Small intestine (tissue), 16 donors: ENCODE measurements at places on chromosomes 6 and 20. TPM values are rescaled to one million over a fixed set of nuclear protein-coding genes. Genes with fewer than 3 reads are reported as not detected.

Gene BTN1A1
- not detected for polyA plus RNA-seq

Gene SEC63
- 11.1 TPM for polyA plus RNA-seq

Gene EYA4
- polyA plus RNA-seq: 0.22 TPM

Gene PTGIS
- 8.2 TPM for polyA plus RNA-seq

Gene RAET1G
- polyA plus RNA-seq: 0.15 TPM

Gene TTK
- polyA plus RNA-seq: 9.8 TPM

Gene CGA
- polyA plus RNA-seq: 0.16 TPM

Gene TBXT
- not detected for polyA plus RNA-seq

Gene SYNDIG1
- 1.9 TPM for polyA plus RNA-seq

Gene SLC17A2
- not detected for polyA plus RNA-seq

Gene PRPH2
- 1.1 TPM for polyA plus RNA-seq

DNA sequence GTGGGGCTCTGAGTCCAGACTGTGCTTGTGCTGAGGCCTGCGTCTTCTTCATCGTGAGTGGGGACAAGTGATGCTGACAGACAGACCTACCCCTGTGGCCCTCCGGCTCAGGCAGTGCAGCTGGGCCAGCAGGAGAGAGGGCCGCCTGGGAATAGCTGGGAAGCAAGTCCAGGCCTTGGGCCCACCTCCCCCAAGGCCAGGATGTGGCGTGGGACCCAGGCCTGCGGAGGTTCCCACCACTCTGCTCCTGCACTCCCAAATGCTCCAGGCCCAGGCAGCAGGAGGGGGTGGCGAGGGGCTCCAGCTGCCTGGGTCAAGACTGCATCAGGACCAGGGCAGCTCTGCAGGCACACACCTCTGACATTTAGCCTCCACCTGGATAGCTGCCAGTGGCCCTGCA is 38.3 kb downstream of the DAAM2 start:
- no peak for DNase-seq

DNA sequence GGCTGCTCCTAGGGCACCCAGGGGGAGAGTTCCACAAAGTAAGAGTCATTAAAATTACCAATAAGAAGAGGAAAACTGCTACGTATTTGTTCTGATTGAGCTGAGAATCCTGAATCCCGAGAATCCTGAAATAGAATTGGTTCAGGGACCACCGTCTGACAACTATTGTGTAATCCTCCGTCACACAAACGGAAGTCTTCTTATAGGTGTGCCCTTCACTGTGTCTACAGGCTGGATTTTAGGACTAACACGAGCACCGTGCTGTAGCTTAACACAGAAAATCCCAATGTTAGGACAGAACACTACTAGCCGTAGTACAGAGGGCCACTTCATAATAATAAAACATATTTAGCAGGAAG is 50.6 kb upstream of the RNF182 start:
- DNase-seq: no peak

GRCh38 chr20:16661756-16662155 is 68.1 kb upstream of the SNRPB2 start:
- no peak for DNase-seq

DNA sequence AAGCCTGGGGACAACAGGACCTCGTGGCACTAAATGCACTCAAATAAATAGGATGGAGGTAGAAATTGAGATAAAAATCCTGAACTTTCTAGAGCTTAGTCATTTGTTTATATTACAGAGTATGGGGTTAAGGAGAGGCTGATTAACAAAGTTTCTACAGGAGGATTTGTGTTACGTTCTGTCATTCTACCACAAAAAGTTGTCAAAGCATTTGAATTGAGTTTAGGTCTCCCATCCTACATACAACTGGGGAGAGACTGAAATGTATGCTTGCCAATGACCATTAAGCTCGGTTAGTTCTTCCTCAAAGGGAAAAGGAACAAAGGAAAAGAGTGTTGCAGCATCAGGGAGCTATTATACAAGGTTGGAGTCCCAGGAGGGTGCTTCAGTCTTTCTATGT is 597.9 kb downstream of the COL12A1 start:
- DNase-seq: no peak

GRCh38 chr20:59481067-59481466 is 123.3 kb upstream of the PHACTR3 start:
- DNase-seq: no peak

- DNase-seq: no peak
Measured at GRCh38 chr6:35674594-35674993, 14.1 kb downstream of the FKBP5 start.

- DNase-seq: no peak
Measured at GRCh38 chr6:3267162-3267561, 8.4 kb downstream of the PSMG4 start.

- no peak for DNase-seq
Measured at GRCh38 chr6:119172824-119173223, 94.4 kb upstream of the FAM184A start.

GRCh38 chr6:75852721-75853120 is 103.7 kb downstream of the MYO6 start:
- peak; percentile 55 for DNase-seq

DNA sequence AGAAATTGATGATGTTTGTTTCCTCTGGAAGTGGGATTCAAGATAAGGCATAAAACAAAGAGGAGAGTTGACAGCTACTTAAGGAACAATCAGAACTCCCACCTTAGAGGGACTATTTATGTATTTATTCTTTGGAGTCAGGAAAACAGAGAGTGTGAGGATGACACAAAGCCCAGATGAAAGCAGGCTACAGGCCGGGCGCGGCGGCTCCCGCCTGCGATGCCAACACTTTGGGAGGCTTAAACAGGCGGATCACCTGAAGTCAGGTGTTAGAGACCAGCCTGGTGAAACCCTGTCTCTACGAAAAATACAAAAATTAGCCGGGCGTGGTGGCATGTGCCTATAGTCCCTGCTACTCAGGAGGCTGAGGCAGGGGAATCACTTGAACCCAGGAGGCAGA is 393.0 kb upstream of the PLCB4 start:
- DNase-seq: no peak

GRCh38 chr6:130615816-130616215 is 211.4 kb upstream of the SMLR1 start:
- DNase-seq: no peak

GRCh38 chr20:61833807-61834610 is 231.7 kb downstream of the TAF4 start:
- DNase-seq: no peak

GRCh38 chr6:138339024-138339423 is 38.7 kb upstream of the SMIM28 start:
- no peak for DNase-seq

GRCh38 chr20:46131396-46131795 is 13.3 kb downstream of the CD40 start:
- DNase-seq: no peak

- DNase-seq: no peak
Measured at GRCh38 chr20:10622657-10623418, 51.0 kb downstream of the JAG1 start.

DNA sequence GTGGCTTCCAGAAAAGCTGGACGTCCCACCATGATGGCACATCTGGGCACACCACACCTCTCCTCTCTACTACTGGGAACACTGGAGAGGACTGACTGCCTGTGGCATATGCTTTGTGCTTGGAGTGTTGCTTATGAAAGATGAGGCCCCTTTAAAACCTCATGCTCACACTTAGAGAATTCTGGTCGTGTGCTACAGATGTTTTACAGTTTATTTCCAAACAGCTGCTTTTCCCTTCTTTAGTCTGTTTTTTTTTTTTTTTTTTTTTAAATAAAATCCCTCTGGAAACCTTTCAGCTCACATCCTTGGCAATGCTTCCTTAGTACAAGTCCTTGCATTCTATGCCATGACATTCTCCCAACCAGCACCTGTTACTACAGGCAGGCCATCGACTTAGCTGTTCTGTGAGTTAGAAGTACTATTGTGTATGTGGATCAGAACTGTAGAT is 60.3 kb downstream of the BMP6 start:
- DNase-seq: peak; percentile 3

DNA sequence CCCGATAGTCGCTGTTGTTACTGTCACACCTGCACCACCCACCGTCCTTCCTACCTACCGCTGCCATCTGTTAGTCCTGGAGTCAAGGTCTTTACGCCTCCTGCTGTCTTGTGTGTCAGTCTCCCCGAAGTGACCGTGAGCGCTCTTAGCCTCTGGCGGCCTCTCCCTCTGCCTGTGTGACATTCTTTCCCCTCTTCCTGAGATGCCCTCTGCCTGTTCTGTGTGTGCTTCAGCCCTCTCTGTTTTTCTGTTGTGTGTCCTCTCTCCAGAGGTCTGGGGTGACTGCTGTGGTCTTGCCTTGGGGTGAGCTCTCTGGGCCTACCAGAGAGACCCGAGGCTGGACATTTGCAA is 54.9 kb downstream of the TCP11 start:
- no peak for DNase-seq

GRCh38 chr6:158548418-158549161 is 11.3 kb upstream of the TMEM181 start:
- no peak for DNase-seq

- DNase-seq: no peak
Measured at GRCh38 chr20:62319346-62319909, 16.6 kb downstream of the ADRM1 start.

GRCh38 chr6:158605266-158605878 is 39.2 kb downstream of the DYNLT1 start:
- DNase-seq: peak; percentile 79

DNA sequence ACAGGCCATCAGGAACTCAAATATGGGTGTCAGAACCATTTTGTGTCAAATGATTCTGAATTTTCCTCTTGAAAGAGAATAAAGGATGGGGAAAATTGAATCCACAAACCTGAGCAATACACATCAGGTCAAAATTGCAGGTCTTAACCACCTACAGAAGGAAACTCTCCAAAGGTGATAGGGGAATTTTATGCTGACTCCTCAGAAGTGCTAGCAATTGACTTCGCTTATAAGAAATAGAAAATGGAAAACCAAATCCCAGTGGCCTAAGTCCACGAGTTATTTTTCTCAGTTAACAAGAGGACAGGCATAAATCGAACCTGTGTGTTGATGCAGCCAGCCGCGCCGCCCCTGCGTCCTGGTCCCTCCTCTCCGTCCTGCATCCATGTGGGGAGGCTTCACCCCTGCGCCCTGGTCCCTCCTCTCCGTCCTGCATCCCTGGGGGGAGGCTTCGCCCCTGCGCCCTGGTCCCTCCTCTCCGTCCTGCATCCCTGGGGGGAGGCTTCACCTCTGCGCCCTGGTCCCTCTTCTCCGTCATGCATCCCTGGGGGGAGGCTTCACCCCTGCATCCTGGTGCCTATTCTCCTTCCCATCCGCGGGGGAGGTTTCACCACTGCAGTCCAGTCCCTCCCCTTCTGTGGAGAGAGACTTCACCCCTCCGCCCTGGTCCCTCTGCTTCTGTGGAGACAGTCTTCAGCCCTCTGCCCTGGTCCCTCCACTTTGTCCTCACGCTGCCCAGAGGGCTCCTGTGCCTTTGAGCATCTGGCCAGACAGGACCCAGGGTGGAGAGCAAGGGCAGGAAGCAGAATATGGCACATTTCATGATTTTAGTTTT is 230.3 kb downstream of the SMOC2 start:
- no peak for DNase-seq

DNA sequence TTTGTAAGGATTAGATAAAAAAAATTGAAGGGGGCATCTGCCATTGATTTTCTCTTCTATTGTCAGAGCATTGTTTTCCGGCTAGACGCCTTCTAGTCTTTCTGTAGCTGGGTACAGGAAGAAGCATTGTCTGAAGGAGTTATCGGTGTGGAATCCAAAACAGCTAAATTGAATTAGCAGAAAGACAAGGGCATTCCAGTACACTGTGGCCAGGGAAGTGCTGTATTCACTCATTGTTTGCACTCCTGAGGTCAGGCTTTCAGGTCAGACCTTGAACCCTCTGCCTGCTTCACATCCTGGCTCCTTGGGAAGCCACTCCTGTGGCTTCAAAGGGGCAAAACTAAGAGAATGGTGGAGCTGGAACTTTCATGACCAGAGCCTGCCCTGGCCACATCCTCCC is 81.1 kb upstream of the SNAP25 start:
- no peak for DNase-seq

GRCh38 chr6:170545405-170545804 is 7.7 kb downstream of the PSMB1 start:
- DNase-seq: no peak

DNA sequence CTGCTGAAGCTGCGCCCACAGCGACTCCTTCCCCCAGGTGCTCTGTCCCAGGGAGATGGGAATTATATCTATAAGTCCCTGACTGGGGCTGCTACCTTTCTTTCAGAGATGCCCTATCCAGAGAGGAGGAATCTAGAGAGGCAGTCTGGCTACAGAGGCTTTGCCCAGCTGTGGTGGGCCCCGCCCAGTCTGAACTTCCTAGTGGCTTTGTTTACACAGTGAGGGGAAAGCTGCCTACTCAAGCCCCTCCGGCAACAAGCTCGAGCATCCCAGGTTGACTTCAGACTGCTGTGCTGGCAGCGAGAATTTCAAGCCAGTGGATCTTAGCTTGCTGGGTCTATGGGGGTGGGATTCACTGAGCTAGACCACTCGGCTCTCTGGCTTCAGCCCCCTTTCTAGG is 152.5 kb upstream of the MAP3K7 start:
- DNase-seq: no peak

- no peak for DNase-seq
Measured at GRCh38 chr6:21713481-21713880, 119.9 kb downstream of the SOX4 start.

DNA sequence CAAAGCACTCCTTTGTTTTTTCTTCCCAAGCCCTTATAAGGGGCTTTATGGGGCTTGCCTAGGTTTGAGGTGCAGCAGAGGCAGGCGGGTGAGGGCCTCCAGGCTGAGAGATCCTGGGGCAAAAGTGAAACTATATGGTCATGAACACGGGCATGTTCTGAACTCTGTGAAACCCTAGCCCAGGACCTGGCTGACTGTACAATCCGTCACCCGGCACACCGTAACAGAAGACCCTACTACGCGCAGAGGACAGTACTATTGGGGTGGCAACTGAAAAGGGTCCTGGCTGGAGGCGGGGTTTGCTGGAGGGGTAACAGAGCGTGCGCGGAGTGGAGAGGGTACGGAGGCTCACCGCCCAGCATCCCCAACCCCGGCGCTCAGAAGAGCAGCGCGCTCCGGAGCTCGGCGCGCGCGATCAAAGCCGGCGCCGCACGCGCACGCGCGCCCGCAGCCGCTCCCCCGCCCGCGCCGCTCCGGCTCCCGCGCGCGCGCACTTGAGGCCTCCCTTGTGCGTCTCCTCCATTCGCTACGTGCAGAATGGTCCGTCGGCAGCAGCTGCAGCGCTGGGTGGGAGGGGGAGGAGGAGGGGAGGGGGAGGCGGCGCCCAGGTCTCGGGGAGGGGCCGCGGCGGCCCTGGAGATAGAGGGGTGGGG is 54.2 kb downstream of the MRPL14 start:
- DNase-seq: peak; percentile 72

DNA sequence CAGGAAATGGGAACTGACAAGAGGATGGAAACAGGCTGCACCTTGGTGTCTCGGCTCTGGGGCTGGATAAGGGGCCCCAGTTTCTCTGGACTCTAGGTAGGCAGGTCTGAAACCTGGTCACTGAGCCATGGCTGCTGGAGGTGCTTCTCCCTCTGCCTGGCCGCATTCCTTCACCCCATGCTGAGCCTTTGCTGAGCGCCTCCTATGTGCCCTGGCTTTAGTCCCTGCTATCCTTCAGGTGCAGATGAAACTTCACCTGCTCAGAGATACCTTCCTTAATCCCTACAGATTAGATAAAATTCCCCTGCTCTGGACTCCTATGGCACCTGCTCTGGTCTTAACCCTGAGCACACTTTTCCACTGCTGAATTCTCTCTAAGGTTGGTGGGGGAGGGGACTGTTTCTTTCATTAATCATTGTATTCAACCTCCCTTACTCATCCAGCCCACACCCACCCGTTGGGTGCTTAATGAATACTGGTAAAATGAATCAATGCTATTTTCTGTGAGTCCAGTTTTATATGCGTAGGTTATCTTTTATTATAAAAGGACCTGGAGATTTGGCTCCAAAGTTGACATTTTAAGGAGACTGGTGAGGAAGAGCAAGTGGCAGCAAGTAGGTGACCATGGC is 19.3 kb downstream of the MYLK4 start:
- DNase-seq: no peak

- DNase-seq: no peak
Measured at GRCh38 chr6:10033223-10033829, 381.5 kb downstream of the TFAP2A start.
